ENCODE measurements at places on chromosomes 13 and 19.
A peak's percentile ranks its signal among the peaks of the same experiment; 100 is the strongest.

DNA sequence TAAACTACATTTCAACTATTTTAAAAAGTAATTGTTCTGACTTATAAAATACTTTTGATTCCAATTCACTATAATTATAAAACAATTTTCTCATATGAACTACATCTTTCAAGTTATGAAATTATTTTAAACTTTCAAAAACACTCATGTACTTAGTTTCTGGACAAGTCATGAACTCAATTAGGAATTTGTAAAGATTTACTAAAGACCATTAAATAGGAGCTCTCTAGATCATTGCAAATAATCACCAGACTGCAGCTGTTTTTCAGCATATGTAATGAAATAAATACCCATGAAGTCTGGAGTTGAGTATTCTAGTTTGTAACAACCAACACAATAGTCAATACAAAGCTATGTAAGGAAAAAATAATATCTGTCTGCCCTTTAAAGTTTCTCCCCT, 605.1 kb upstream of the MIR17HG start:
- DNase-seq = no peak

DNA sequence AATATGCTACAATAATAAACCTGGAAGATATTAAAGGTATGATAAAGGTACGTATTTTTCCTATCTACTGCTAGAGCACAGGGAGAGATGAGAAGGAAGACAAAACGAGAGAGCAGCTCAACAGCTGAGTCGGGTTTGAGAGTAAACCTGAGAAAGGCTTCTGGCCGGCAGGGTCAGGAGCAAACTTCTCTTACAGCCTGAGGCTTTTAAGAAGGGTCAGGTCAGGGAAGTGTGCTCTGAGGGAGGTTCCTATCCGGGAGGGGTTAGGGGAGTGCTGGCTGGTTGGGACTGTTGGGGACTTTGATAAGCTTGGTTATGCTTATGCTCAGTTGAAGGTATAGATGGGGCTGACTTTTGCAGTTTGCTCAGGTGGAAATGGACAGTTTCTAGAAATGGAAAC, 77.7 kb upstream of the PRR20A start:
- DNase-seq = no peak

DNA sequence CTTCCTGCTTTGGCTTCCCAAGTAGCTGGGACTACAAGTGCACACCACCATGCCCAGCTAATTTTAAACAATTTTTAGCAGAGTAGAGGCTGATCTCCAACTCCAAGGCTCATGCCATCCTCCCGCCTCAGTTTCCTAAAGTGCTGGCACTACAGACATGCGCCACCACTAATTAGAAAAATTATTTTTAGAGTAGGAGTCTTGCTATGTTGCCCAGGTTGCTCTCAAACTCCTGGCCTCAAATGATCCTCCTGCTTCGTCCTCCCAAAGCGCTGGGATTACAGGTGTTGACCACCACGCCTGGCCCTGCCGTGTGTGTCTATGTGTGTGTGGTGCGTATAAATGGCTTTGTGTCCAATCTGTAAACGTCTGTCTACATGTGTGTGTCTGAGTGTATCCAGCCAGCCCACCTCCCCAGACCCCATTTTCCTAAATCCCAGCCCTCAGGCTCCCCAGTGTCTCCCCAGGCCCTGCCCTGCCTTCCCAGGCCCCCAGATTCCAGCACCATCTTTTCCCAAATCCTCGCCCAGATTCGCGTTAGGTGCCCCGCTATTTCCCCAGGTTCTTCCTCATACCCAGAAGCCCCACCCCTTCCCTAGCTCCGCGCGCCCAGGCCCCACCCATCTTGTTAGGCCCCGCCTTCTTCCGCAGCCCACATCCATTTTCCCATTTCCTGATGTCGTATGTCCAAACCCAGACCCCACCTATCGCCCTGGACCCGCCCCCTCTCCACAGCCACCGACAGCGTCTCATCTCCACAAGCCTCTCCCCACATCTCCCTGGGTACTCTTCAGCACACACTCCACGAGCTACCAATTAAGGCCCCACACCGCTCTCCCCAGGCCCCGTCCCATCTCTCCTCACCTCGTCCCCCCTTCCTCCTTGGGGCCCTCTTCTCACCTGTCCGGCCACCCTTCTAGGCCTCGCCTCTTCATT, 24.9 kb downstream of the SLC8A2 start:
- no peak for DNase-seq

DNA sequence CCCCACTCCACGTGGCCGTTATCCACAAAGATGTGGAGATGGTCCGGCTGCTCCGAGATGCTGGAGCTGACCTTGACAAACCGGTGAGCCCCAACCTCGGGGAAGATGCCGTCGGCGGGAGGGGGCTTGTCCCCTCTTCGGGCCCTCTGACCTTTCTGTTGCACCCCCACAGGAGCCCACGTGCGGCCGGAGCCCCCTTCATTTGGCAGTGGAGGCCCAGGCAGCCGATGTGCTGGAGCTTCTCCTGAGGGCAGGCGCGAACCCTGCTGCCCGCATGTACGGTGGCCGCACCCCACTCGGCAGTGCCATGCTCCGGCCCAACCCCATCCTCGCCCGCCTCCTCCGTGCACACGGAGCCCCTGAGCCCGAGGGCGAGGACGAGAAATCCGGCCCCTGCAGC, 4.8 kb downstream of the CCER2 start:
- DNase-seq = no peak

- no peak for DNase-seq
Measured at GRCh38 chr19:1270854-1271527, 1.9 kb downstream of the CIRBP start.

DNA sequence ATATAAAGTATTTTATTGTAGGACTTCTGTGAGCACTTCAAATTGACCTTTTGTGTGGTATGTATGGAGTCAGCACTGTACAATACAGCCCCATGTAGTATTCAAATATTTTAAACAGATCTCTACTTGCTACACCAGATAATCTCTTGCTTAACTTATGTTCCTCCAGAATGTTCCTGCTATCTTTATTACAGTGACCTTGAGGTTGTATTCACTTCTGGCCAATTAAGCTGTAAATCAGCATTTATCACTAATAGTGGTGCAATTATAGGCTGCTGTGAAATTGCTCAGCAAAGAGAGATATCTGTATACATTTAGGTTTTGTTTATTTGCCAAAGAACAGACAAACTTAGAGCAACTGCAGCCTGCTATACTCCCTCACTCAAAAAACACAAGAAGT, 1218.6 kb downstream of the PCDH17 start:
- DNase-seq = no peak

DNA sequence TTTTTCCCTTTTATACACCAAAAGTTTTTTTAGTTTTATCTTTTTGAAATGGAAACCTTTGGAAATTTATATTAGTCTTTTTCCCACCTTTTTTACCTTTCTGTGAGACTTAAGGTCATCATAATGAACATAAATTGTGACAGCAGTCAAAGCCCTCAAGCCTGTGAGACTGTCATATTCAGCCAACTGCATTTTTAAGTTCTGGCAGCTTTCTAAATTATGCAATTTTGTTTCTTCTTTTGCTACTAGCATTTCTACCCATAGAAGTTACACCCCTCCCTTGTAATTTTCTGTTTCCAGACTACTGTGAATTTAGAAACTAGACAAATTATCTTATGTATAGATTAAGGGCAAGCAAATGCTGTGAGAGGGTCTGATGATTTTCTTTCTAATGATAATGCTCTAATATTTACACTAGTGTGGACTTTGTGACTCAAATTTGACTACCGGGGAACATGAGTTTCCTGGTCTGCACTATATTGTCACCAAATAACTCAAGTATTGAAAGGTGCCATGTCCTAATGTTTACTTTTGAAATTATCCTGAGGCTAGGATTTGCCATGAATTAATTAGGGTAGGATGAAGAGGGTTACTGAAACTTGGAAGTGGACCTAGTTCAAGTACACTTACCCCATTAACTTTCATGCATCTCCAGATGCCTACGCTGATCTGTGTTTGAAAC, 43.7 kb downstream of the FRY start:
- no peak for DNase-seq

DNA sequence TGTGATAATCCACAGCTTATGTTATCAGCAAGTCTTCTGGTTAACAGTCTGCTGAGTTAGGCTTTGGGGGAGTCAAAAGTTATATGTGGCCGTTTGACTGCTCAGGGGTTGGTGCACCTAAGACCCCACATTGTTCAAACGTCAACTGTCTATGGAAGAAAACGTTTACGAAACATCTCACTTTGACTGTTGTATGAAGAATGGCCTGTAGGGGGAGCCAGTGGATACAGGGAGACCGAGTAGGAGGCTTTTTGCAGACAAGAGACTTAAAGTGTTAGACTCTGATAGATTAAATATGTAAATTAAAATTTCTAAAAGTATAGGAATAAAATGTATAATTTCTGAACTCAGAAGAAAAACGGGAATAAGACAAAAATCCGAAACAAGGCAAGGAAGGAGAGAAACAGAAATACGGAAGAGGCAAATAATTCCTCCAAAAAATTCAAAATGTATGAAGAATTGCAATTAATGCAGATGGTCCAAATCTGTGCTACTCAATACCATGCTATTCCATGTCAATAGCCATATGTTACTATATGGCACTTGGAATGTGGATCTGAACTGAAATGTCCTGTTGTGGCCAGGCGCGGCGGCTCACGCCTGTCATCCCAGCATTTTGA, 37.8 kb downstream of the TNFSF14 start:
- peak; percentile 75 for DNase-seq

- no peak for DNase-seq
Measured at GRCh38 chr13:44244288-44244687, 129.3 kb upstream of the SERP2 start.

DNA sequence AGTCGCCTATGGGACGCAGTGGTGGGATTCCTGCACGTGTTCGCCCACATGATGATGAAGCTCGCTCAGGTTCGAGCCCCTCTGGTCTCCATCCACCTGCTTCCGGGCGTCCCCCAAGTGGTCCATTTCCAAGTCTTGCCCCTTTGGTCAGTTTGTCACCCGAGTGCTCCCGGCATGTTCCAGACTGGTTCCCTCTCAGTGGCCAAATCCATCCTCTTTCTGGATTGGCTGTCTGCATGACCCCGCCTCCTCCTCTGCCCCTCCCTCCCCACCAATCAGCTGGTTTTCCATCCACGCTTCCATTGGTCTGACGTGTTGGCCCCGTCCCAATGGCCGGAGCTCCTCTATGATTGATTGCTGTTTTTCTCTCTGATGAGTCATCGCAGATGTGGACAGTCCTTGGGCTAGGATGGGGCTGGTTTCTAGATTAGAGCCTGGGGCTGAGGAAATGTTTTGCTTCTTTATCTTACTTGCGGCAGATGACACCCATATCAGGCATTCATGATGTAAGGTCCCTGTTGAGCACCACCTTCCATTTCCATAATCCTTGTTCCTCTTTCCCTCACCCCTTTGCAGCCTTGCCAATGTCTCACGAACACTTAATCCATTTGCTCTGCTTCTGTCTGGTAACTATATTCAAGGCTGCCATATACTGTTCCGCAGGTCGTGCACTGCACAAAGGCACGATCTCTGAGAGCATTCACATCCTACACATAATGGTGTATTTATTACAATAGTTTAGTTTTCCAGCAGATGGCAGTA, 73.8 kb downstream of the MAP4K1 start:
- peak; percentile 65 for DNase-seq

GRCh38 chr19:41445575-41445974, 2.6 kb downstream of the ERICH4 start:
- no peak for DNase-seq

GRCh38 chr13:50846861-50847475, 3.5 kb upstream of the DLEU7 start:
- no peak for DNase-seq

- DNase-seq = no peak
Measured at GRCh38 chr19:52039169-52039568, 9.5 kb downstream of the ZNF432 start.

DNA sequence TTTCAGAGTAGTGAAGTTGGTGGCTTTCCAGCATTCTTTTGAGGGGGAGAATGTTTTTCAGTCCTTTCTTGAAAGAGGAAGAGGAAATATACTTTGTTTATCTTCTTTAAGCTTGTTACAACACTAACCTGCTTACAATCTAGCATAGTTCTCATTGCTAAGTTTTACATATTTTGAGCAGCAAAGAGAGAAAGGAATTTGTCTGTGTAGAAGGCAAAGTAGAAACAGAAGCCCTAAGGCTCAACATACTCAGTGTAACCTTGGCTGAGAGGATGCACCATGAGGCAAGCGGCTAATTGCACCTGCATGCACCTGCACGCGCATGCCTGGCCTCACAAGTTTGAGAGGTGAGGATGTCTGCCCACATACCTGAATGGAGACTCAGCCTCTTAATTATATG, 2.2 kb downstream of the FRY start:
- DNase-seq = no peak

DNA sequence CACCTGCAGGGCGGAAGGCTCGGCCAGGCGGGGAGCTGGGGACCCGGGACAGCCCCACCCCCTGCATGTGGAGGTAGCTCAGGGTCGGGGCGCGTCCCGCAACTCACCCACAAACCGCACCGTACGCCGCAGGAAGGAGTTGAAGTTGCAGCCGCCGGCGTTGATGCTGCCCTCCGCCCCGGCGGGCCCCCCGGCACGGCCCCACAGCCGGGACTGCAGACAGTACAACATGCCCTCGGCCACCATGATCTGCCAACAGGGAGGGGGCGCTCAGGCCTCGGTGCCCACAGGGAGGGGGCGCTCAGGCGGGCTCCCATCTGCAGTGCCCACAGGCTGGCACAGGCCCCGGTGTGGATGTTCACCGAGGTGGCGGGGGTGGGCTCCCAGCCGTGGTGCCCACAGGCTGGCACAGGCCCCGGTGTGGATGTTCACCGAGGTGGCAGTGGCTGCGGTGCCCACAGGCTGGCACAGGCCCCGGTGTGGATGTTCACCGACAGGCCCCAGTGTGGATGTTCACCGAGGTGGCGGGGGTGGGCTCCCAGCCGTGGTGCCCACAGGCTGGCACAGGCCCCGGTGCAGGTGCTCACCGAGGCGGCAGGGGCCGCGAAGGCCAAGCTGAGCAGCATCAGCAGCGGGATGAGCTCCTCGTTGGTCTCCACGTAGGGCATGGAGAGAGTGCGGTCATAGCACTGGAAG, 6.5 kb downstream of the PLPPR3 start:
- no peak for DNase-seq

GRCh38 chr19:46880431-46880830, 19.6 kb downstream of the ARHGAP35 start:
- DNase-seq = no peak

GRCh38 chr19:43332058-43332922, 21.2 kb upstream of the CD177 start:
- DNase-seq = no peak

DNA sequence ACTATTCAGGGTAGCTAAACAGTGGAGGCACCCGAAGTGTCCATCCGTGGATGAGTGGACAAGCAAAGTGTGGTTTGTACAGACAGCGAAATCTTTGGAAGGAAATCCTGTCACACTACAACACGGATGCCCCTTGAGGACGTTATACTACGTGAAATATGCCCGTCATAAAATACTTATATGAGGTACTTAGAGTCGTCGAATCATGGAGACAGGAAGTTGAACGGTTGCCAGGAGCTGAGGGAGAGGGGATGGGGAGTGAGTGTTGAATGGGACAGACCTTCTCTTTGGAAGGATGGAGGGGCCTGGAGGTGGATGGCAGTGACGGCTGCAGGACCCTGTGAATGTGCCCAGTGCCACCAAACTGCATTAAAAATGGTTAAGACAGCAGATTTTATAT, 11.6 kb downstream of the ATP4B start:
- no peak for DNase-seq

Measured in NCI-H460 (cell line).